CD4-positive, alpha-beta T cell treated with Interleukin-21 for 1 hour (primary cell): ENCODE measurements at places on chromosomes 3 and 15.

DNA sequence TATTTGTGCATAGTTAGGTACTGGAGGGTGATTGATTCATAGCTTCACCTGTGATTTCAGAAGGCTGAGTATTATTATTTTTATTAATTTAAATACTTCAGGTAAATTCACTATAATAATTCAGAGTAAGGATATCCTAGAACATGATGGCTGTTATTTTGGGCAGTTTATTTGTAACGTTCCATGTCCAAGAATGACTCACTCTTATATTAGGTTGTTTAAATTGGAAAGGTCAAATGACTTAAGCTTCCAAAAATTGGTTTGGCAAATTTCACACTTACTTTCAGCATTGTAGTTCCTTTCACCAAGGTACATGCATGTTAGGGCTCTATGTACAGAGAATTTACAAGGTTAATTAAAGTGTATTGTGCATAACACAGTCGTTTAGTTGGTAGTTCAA lies 120.2 kb downstream of the EPHA3 start:
- no peak for DNase-seq

DNA sequence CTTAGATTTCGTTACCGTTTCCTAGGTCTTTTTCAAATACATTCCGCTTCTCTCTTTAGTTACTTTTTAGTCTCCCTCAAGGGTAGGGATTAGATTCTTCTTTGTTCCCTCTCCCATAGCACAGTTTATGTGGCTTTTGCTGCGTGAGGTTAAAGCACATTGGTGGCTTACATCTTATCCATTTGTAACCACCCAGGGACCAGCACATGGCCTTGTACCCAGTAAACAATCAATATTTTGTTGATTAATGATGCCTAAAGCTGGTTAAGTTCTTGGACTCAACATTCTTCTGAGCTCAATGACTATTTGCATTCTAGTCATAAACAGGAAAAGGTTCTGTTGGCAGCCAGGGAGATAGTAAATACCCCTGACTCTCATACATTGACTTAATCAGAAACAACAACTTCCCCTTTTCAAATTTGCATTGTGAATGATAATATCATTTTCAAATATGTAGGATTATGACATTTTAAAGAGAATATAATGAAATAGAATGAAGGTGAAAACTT lies 60.2 kb downstream of the CACNA1D start:
- DNase-seq, result no peak

DNA sequence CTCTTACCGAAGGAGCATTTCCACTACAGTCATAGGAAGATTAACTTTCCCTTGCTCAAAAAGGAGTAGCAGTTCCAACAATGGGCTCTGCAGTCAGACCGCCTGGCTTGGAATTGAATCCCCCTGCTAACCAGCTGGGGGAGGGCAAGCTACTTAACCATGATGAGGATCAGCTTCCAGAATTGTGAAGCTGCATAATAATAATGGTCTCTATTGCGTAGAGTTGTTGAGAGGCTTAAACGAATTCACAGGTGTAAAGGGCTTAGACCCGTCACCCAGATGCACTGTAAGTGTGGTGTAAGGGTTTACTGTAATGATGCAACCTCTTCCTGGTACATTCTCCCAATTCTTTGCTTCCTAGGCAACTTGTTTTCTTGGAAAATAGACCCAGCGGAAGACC lies 185.2 kb upstream of the RGMA start:
- DNase-seq, result no peak

DNA sequence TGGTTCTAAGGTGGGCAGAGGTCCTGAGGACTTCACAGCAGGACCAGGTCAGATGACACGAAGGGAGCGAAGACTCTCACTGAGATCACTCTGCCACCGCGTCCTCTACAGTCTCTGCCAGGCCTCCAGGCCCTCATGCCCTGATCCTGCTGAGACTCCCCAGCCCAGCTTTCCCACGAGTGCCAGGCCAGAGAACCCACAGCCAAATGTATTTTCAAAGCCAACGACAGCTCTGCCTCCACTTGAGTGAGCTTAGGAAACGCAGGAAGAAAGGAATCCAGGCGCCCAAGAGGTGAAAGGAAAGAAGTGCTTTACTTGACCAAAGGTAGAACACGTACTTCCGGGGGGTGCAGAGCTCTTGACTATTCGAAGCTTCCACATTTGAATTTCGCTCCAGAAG lies 275.0 kb downstream of the XXYLT1 start:
- DNase-seq, result no peak

DNA sequence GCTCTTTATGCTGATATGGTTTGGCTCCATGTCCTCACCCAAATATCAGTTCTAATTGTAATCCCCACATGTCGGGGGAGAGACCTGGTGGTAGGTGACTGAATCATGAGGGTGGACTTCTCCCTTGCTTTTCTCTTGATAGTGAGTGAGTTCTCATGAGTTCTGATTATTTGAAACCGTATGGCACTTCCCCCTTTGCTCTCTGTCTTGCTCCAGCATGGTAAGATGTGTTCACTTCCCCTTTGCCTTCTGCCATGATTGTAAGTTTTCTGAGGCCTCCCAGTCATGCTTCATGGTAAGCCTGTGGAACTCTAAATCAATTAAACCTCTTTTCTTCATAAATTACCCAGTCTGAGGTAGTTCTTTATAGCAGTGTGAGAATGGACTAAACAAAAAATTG lies 107.6 kb downstream of the IMPG2 start:
- no peak for DNase-seq

DNA sequence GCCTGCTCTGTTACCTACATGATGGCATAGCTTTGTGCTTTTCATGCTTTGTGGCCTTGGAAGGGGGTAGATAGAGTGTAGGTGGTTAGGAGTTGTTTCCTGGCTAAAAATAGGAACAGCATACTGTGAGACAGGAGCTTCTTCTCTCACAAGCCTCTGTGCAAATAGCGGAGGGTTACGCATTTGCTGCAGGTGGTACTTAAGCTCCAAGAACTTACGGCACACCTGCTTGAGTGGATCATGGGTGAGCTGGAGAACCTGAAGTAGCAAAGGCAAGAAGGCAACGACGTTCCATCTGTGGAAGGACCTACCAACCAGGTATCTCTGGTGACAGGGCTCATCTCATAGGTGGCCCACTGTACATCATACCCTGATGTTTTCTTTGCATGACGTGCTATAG lies 66.0 kb downstream of the ST6GAL1 start:
- DNase-seq, result no peak

DNA sequence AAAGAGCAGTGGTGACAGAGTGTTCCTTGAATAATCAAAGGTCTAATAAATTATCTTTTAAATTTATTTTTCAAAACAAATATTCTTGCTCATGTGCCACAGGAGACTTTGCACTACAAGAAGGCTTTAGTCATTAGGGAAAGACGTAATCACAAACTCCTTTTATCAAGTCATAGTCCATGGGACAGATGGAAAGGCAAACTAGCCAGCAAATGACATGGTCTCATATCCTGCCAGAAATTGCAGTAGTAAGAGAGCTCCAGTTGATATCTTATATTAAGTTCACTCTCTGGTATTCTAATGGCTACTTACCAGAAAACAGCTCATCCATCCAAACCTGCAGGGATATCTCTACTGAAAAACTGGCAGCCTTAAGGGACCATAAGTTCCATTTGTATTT lies 225.0 kb upstream of the TP63 start:
- no peak for DNase-seq

GRCh38 chr3:48595526-48596121 lies 495 bp upstream of the COL7A1 start:
- DNase-seq, result no peak

DNA sequence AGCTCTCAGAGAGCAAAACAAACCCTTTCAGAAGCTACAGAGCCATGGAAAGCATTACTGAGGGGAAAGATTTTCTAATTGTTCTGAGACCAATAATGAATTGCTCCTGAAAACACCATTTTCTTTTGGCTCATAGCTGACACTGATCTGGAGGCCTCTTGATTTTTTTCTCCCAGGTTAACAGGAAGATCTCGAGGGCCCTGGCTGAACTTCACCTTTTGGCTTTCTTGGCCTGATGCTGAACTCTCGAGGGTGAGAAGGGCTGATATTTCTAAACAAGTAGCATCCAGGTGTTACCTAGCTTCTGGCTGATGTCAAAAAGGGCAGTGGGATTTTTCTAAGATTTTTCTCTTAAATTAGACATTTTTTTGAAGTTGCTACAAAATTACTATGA lies 19.9 kb upstream of the NFKBIZ start:
- no peak for DNase-seq

- DNase-seq, result no peak
Observed at GRCh38 chr3:23002836-23003732, 200.0 kb upstream of the UBE2E2 start.

DNA sequence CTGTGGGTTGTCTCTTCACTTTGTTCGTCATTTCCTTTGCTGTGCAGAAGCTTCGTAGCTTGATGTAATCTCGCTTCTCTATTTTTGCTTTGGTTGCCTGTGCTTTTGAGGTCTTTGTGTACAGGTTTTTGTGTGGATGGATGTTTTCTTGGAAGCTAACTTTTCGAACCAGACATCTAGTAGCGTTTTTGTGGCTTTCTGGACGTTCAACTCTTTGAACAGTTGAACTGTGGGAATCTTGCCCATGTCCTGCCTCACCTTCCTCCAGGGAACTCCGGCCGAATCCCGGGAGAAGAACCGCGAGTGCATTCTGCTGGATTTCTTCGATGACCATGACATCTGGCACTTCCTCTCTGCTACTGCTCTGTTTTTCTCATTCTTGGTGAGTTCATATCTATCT lies 70.6 kb downstream of the USF3 start:
- DNase-seq, result no peak

DNA sequence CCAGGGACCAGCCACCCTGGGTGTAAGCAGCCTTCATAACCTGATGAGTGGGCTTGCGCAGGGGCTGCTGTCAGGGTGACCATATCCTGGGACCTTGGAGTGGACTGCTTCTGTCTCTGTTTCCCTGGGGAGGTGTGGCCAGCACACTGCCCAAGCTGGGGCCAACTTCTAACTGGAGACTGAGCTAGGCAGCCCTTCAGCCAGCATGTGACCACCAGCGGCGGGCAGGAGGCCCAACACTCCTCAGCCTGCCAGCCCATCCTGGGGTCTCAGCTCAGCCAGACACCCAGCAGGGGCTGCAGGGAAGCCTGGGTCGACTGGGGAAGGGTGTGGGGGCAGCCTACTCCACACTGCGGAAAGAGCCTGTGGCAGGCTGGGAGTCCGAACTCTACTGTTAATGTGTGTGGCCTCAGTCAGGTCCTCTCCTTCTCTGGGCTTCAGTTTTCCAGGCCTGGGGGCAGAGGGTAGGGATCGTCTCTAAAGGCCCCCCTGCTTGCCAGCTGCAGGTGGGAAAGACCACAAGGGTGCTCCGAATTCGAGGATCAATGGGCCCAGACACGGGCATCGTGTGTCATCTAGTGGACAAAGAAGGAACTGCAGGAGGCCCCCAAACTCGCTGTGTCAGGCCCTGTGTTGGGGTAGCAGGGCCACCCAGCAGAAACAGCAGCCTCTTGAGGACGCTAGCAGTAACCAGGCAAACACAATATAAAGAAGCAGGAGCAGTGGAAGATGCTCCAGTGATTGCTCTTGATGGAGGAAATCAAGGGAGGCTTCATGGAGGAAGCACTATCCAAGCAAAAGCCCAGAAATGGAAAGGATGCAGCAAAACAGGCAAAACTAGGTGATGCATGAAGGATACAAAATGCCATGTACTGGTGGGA lies 2.0 kb upstream of the SEMA3G start:
- DNase-seq, result peak; percentile 82

DNA sequence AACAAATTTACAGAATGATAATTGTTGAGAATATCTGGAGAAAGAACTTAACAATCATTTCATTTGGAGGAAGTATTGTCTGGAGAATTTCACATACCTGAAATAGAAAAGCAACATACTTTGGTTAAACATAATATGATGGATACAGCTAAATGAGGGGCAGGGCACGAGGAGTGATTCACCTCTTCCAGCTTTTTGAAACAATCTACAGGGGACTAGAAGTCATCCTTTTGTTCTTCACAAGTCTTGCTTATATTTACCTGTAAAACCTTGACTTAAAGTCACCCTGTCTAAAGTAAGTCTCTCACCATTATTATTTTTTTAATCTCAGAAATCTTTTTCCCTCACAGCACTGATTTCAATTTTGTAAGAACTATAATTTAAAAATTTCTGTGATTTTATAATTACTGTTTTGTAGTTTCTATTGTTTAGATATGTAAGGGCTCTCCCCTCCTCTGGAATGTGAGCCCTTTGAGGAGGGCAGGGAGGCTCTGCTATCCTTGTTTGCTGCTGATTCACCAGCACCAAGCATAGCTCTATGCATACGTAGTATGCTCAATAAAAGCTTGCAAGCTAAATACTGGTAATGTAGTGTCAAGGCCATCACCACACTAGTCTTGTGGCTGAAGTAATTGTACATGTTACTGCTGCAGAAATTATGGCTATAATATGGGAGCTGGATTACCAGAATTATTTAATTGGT lies 193.9 kb upstream of the THRB start:
- no peak for DNase-seq

- DNase-seq, result no peak
Observed at GRCh38 chr3:39506863-39507262, 39.4 kb downstream of the MOBP start.

GRCh38 chr3:38549957-38550840 lies 54.1 kb downstream of the EXOG start:
- DNase-seq, result no peak
